ENCODE measurements at places on chromosomes 2 and 18. TPM values are rescaled to one million over a fixed set of nuclear protein-coding genes. Genes with fewer than 3 reads are reported as not detected.

The CSRNP3 gene
- 3.3 TPM for total RNA-seq

The TMEM37 gene
- total RNA-seq = not detected

The GALR1 gene
- total RNA-seq = not detected

The FNDC4 gene
- 6.1 TPM for total RNA-seq

The POTEF gene
- total RNA-seq = not detected

The AP1S3 gene
- total RNA-seq = 0.11 TPM

The UGT1A5 gene
- total RNA-seq = not detected

The ANKRD39 gene
- total RNA-seq = 10.5 TPM

The NR4A2 gene
- total RNA-seq = not detected

- DNase-seq = peak; percentile 46
Observed at GRCh38 chr2:235513984-235514626, 20.3 kb downstream of the AGAP1 start.

GRCh38 chr2:98419544-98419943 lies 25.1 kb upstream of the INPP4A start:
- DNase-seq = no peak

GRCh38 chr18:14941792-14942191 lies 193.8 kb downstream of the ANKRD30B start:
- DNase-seq = no peak

GRCh38 chr18:23494992-23495391 lies 8.3 kb upstream of the RMC1 start:
- no peak for DNase-seq

- DNase-seq = no peak
Observed at GRCh38 chr2:119860924-119861323, 101.2 kb downstream of the PTPN4 start.

GRCh38 chr2:200748779-200749178 lies 62.9 kb upstream of the BZW1 start:
- peak; percentile 10 for DNase-seq

GRCh38 chr2:65064728-65065552 lies 8.7 kb downstream of the CEP68 start:
- peak; percentile 92 for DNase-seq

- DNase-seq = no peak
Observed at GRCh38 chr2:30709516-30709915, 97.7 kb downstream of the CAPN13 start.

GRCh38 chr2:8312861-8313830 lies 368.7 kb upstream of the ID2 start:
- DNase-seq = no peak

DNA sequence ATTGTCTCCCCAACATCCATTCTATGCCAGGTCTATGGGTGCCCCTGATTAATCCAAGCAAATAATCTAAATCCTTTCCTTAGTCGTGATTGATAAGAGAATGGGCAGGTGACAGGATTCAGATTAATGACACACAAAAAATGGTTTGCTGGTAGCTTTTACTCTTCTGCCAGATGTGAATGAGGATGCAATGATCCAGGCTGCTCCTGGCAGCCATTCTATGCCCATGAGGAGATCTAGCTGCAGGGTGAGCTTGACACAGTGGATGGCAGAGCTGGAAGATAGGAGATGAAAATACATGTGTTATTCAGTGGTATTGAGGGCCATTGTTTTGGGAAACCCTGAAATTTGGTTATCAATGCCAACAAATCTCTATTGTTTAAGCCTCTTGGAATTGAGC lies 69.7 kb downstream of the ACYP2 start:
- DNase-seq = no peak

- DNase-seq = no peak
Observed at GRCh38 chr2:188091220-188091619, 200.5 kb upstream of the GULP1 start.

DNA sequence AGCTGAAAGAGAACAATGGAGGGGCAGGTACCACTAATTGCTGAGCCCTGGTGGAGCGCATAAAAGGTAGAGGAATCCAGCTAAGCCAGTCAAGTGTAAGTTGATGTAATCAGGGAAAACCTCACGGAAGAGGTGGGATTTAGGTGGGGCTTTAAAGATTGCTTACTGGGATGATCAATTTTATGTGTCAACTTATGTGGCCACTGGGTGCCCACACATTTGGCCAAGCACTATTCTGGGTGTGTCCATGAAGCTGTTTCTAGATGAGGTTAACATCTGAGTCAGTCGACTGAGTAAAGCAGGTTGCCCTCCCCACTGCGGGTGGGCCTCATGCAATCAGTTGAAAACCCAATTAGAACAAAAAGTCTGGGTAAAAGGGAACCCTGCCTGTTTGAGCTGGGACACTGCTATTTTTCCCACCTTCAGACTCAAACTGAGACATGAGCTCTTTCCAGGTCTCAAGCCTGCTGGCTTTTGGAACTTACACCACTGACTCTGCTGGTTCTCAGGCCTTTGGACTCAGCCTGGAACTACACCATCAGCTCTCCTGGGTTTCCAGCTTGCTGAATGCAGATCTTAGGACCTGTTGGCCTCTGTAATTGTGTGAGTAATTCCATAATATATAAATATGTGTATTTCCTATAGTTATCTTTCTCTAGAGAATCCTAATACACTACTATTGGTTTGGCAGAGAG lies 67.3 kb downstream of the MYO5B start:
- no peak for DNase-seq

DNA sequence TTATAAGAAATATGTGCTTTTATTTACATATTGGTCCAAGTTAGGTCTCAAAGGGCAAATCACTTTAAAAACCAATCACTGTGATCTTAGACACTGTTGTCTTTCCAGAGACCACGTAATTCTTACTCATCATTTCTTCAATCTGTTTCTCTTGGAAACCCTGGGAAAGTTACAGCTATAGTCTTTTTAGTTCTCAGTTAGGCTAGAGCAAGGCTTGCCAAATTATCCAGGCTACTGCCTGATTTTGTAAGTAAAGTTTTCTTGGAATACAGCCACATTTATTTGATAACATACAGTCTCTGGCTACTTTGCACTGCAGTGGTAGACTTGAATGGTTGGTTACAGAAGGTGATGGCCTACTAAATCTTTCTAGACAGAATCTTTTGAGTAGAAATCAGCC lies 106.0 kb downstream of the KIAA1328 start:
- peak; percentile 34 for DNase-seq
